IMR-90 (cell line): ENCODE measurements at places on chromosomes 1 and 21. TPM values are rescaled to one million over a fixed set of nuclear protein-coding genes. Genes with fewer than 3 reads are reported as not detected.
A peak's percentile ranks its signal among the peaks of the same experiment; 100 is the strongest.

- DNase-seq: no peak
- H3K36me3 ChIP-seq: peaks cover 65% of the 10 kb centered on the region
- no peaks in the 10 kb centered on the region for H3K27me3 ChIP-seq
- no peak overlapping the region for H3K4me3 ChIP-seq
These were observed 18.8 kb upstream of the PWP2 start for GRCh38 chr21:44088401-44088780.

GRCh38 chr1:88221411-88221810 is 462.7 kb upstream of the PKN2 start:
- H3K4me1 ChIP-seq: no peaks in the 10 kb centered on the region
- DNase-seq: peak; percentile 13
- H3K27ac ChIP-seq: no peak overlapping the region
- H3K27me3 ChIP-seq: no peaks in the 10 kb centered on the region
- H3K4me3 ChIP-seq: no peak overlapping the region
- H3K36me3 ChIP-seq: no peaks in the 10 kb centered on the region

FNDC5 gene
- 1.6 and 1.7 TPM in 2 replicates for total RNA-seq

GRCh38 chr1:160777486-160778089 is 18.4 kb upstream of the LY9 start:
- no peak for DNase-seq
- no peaks in the 10 kb centered on the region for H3K4me1 ChIP-seq
- H3K36me3 ChIP-seq: no peaks in the 10 kb centered on the region
- no peak overlapping the region for H3K4me3 ChIP-seq

HSF2BP gene
- total RNA-seq: 0.83 and 0.90 TPM in 2 replicates

TMEM269 gene
- total RNA-seq: not detected in 2 replicates

DNA sequence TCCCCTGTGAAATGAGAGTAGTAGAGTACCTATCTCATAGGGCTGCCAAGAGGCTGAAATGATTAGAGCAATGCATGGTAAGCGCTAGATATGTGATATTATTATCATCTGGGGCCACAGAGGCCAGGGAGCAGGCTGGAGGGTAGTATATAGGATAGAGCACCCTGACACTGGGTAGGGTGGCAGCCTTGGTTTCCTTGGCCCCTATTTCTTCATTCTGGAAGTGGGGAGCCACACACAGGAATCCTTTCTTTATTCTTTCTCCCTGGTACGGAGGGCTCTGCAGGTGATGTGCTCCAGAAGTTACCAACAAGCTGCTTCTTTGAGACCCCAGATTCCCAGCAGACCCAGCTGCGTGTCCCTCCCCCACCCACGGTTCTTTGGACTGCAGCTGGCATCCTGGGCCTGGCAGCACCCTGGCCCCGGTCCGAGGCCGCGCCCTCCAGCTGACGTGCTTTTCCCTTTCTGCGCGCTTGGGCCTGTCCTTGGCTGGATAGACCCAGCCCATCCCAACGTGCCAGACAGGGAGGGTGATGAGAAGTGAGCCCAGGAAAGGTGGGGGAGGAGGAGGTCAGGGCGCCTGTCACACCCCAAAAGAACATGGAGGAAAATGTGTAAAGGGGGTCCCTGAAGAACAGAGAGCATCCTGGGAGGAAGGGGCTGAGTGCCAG is 18.2 kb downstream of the INAVA start:
- H3K4me1 ChIP-seq: no peaks in the 10 kb centered on the region
- H3K27me3 ChIP-seq: peaks cover 27% of the 10 kb centered on the region
- H3K4me3 ChIP-seq: no peak overlapping the region
- no peaks in the 10 kb centered on the region for H3K36me3 ChIP-seq
- no peak for DNase-seq

GRCh38 chr1:51499694-51500093 is 19.4 kb downstream of the EPS15 start:
- no peak overlapping the region for H3K4me3 ChIP-seq
- DNase-seq: no peak
- no peak overlapping the region for H3K27ac ChIP-seq
- H3K36me3 ChIP-seq: 0 out of 2 replicates have a peak, but pooled peaks cover 4% of the 10 kb centered on the region
- no peaks in the 10 kb centered on the region for H3K27me3 ChIP-seq
- H3K4me1 ChIP-seq: no peaks in the 10 kb centered on the region

GRCh38 chr1:25117233-25117823 is 115.0 kb downstream of the SYF2 start:
- no peak overlapping the region for H3K4me3 ChIP-seq
- H3K36me3 ChIP-seq: no peaks in the 10 kb centered on the region
- no peak for DNase-seq
- no peaks in the 10 kb centered on the region for H3K4me1 ChIP-seq

DNA sequence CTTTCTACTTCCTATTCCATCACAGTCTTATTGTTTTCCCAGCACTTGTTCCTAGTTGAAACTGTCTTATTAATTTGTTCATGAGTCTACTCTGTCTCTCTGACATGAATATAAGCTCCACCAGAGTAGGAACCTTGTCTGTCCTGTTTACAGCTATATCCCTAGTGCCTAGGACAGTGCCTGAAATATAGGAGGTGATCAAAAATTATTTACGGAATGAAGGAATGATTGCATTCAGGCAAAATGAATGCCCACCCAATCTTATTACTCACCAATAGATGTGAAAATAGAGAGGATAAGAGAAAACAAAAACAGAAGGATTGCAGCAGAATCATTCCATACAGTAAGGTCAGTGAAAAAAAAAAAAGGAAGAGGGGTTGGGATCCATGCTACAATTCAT is 1.1 kb downstream of the TXNDC12 start:
- no peaks in the 10 kb centered on the region for H3K27me3 ChIP-seq
- peak overlapping the region; percentile 84; the same call in 1 of the 2 replicates for H3K4me3 ChIP-seq
- no peak overlapping the region for H3K27ac ChIP-seq
- H3K4me1 ChIP-seq: peaks cover 2% of the 10 kb centered on the region; the same call in 1 of the 2 replicates
- DNase-seq: no peak
- peaks cover 7% of the 10 kb centered on the region for H3K36me3 ChIP-seq

GRCh38 chr1:119774746-119775490 is 6.2 kb upstream of the HMGCS2 start:
- H3K27me3 ChIP-seq: peaks cover 5% of the 10 kb centered on the region; the same call in 1 of the 2 replicates
- H3K4me3 ChIP-seq: no peak overlapping the region
- no peak overlapping the region for H3K27ac ChIP-seq
- H3K4me1 ChIP-seq: peaks cover 3% of the 10 kb centered on the region
- no peak for DNase-seq

GRCh38 chr1:201531551-201532425 is 7.1 kb upstream of the NAV1 start:
- no peak overlapping the region for H3K4me3 ChIP-seq
- peaks cover 18% of the 10 kb centered on the region for H3K4me1 ChIP-seq

DNA sequence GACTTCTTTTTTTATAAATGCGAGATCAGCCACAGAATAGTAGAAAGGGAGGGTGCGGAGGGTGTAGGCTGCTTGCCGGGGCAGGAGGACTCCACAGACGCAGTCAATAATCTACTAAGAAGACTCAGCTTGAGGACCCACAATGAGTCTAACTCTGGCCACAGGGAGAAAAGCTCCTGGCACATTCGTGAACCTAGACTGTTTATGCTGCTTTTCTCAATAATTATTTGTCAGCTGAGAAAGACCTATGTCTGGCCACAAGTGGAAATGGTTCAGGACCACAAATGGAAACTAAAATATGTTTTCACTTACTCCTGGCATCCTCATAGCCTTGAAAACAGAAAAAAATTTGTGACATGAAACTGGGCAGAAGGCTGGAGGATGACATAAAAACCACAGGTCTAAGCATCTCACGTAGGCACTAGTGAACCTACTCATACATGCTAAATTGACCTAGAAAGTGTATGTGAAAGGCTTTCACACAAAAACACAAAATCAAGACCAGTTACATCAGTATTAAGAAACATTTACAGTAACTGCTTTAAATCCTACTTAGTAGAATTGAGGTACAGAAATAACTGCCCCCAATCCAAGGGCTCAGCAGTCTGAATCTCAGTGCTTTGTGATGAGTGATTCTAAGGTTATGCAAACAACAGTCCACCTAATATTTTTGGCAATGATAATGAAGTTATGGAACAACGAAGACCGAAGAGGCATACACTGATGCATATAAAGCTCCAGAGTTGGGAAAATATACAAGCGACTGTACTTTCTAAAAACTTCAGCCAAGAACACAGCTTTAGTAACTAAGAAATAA is 159.5 kb downstream of the SLC45A1 start:
- no peaks in the 10 kb centered on the region for H3K27me3 ChIP-seq
- peak; percentile 76 for DNase-seq
- no peak overlapping the region for H3K4me3 ChIP-seq
- peaks cover 17% of the 10 kb centered on the region for H3K4me1 ChIP-seq
- no peaks in the 10 kb centered on the region for H3K36me3 ChIP-seq

- DNase-seq: peak; percentile 27
- H3K4me1 ChIP-seq: peaks cover 3% of the 10 kb centered on the region
- no peak overlapping the region for H3K4me3 ChIP-seq
- H3K27ac ChIP-seq: no peak overlapping the region
These were observed 37.6 kb downstream of the PDE4B start for GRCh38 chr1:65830306-65830705.

GRCh38 chr1:60896701-60897363 is 185.5 kb upstream of the NFIA start:
- H3K4me1 ChIP-seq: no peaks in the 10 kb centered on the region
- no peaks in the 10 kb centered on the region for H3K36me3 ChIP-seq
- H3K4me3 ChIP-seq: no peak overlapping the region
- no peak overlapping the region for H3K27ac ChIP-seq
- DNase-seq: no peak

HUNK gene
- 1.1 and 2.0 TPM in 2 replicates for total RNA-seq

ALX3 gene
- not detected in 2 replicates for total RNA-seq

ARMH1 gene
- total RNA-seq: 0.28 and 0.36 TPM in 2 replicates

- no peak overlapping the region for H3K27ac ChIP-seq
- no peak overlapping the region for H3K4me3 ChIP-seq
- peaks cover 25% of the 10 kb centered on the region for H3K4me1 ChIP-seq
These were observed 47.9 kb downstream of the LAMC1 start for GRCh38 chr1:183070923-183071618.

DNA sequence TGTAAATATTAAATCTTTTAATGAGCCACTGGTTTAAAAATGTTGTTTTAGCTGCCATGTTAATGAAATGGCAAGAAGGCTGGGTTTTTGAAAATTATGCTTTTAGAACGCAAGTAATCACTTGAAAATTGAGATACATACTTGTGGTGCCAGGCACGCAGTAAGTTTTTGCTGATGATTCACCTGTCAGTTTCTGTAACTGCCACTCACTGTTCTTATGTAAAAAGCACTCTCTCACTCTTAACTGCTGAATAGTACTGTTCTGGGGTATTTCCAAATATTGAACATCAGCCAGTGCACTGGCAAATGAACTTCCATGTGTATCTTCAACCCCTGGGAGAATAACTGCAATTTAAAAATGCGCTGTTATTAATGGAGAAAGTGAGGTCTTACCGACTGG is 17.9 kb downstream of the LGALS8 start:
- peaks cover 50% of the 10 kb centered on the region for H3K36me3 ChIP-seq
- H3K27me3 ChIP-seq: no peaks in the 10 kb centered on the region
- H3K4me1 ChIP-seq: no peaks in the 10 kb centered on the region
- no peak overlapping the region for H3K27ac ChIP-seq

GRCh38 chr1:76871355-76871974 is 4.2 kb downstream of the ST6GALNAC5 start:
- DNase-seq: no peak
- H3K27me3 ChIP-seq: peaks cover 23% of the 10 kb centered on the region
- no peaks in the 10 kb centered on the region for H3K36me3 ChIP-seq
- H3K4me3 ChIP-seq: no peak overlapping the region
- H3K27ac ChIP-seq: no peak overlapping the region

LCE6A gene
- total RNA-seq: not detected in 2 replicates
